Stimulated activated effector memory CD8-positive, alpha-beta T cell treated with anti-CD3 and anti-CD28 coated beads, Interleukin-12 subunit alpha, Interleukin-12 subunit beta, amount 100 ng/mL, for 72 hours (primary cell): ENCODE measurements at places on chromosomes 4 and X.

DNA sequence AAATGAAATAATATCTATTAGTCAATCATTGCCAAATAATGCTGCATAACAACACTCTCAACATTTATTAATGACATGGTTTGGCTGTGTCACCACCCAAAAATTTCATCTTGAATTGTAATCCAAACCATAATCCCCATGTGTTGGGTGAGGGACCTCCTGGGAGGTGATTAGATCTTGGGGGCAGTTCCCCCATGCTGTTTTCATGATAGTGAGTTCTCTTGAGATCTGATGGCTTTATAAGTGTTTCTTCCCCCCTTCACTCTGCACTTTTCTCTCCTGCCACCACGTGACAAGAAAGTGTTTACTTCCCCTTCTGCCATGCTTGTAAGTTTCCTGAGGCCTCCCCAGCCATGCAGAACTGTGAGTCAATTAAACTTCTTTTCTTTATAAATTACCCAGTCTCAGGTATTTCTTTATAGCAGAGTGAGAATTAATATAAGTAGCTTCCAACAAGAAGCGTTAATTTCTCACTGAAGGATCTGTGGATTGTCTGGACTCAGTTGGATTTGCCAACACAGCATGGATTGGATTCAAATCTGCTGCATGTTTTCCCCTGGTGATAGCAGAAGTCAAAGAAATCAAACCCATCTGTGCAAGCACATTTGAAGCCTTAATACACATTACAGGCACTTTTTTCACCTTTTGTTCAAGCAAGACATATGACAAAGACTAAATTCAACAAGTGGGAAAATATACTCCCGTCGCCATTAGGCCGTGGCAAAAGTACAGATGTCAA is 216.6 kb downstream of the PDGFC start:
- no peak for DNase-seq

DNA sequence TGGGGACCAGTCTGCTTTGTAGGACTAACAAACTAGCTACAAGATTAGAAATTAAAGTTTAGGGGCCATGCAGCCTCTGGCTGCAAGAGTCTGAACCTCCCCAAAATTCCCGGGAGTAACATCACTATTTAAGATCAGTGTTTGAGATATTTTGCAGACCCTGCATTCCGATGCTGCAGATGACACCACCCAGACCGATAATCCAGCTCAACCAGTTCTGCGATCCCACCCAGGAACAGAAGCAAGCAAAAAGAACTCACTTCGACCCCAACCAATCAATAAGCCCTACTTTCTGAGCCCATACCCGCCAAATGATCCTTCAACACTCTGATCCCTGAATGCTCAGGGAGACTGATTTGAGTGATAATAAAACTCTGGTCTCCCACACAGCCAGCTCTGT is 877.8 kb downstream of the FAT4 start:
- DNase-seq, result no peak

DNA sequence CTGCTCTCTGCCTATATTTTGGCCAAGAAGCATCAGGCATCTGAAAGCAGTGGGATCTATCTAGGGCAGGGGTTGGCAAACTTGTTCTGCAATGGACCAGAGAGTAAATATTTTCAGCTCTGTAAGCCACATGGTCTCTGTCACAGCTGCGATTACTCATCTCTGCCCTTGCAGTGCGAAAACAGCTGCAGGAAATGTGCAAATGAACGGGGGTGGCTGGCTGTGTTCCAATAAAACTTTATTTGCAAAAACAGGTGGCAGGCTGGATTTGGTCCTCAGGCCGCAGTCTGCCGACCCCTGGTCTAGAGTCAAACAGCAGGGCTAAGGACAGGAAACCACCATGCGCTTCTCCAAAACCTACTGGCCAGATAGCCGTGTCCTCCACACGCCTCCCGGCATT is 48.6 kb downstream of the ACOX3 start:
- DNase-seq, result peak; percentile 57

DNA sequence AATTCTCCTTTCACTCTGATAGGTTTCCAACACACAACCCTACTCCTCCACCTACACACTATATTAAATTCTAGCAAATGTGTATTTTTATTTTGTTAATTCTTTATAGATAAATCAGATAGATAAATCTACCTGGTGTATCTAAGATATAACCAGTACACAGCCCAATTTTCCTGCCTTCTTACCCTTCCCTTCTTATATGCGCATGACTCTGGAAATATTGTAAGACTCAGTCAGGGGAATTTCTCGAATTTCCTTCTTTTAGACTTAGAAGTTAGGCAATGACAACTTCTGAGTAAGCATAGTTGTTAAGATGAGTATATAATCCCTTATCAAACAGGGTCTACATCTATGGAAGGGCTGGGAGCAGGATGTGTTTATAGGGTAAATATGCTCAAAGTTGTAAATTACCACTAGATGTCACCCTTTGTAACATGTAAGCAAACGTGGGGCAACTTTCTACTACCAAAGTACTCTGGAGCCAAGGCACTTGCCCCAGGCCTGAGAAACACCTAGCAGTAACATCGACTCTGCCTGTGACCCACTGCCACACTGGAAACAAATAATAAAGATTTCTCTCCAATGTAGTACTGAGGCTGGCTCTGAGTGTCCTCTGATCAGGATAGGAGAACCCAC is 444.7 kb downstream of the IQCM start:
- DNase-seq, result no peak

DNA sequence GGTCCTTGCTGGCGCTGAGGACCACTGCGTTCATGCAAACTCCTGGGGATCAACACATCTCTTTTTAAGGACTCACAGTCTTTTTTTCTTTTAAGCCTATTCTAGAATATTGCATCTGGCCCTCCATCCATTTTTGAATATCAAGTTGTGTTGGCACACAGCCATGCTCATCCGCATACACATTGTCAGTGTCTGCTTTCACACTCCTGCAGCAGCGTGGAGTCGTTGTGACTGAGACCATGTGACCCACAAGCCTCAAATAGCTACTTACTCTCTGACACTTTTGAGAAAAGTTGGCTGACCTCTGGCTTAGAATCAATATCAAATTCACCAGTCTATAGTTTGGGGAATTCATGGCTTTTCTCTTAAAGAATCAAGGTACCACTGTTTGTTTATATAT is 191.8 kb upstream of the S100G start:
- DNase-seq, result no peak

DNA sequence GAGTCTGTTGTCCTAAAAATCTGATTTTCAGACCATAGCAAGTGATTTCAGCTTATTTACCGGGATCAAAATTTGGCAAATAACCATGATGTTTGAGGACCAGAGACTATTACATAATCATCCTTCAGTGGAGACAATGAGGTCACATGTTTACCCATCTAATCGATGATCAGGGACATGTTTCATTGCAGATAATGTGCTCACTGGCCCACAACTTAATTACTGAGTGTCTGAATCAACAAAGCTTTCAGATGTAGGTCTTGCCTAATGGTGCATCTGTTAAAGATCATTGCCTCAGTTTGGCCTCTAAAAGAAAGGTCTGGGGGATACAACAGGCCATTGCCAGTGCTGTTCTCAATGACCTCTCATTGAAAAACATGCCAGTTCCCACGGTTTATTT is 42.8 kb upstream of the KLHL34 start:
- DNase-seq, result no peak

GRCh38 chr4:160947653-160948052 is 1216.1 kb downstream of the FSTL5 start:
- no peak for DNase-seq

GRCh38 chrX:148610328-148610698 is 109.9 kb downstream of the AFF2 start:
- DNase-seq, result no peak

DNA sequence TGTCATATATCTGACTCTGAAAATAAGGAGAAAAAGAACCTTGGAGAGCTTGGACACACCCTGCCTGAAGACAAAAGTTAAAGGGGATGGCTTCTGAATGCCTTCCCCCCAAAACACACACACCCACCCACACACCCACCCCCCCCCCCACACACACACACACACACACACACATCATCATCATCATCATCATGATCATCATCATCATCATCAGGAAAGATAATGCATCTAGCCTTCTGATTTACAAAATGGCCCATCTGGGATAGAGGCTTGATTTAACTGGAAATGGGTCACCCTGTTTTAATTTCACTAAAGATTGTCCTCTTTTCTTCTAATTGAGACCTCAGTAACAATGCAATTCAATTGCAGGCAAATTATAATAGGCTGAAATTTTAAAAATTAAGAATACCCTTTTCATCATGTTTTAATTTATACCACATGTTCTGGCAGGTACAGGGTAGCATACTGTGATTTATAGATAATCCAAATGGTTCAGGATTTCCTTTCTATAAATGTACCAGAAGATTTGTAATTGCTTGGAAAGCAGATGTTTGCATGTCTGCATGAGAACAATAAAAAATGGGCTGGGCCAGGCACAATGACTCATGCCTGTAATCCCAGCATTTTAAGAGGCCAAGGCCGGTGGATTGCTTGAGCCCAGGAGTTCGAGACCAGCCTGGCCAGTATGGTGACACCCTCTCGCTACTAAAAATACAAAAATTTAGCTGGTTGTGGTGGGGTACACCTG is 56.5 kb downstream of the TRIM2 start:
- DNase-seq, result no peak

- peak; percentile 69 for DNase-seq
Measured at GRCh38 chrX:40153345-40154249, 55.8 kb upstream of the BCOR start.

DNA sequence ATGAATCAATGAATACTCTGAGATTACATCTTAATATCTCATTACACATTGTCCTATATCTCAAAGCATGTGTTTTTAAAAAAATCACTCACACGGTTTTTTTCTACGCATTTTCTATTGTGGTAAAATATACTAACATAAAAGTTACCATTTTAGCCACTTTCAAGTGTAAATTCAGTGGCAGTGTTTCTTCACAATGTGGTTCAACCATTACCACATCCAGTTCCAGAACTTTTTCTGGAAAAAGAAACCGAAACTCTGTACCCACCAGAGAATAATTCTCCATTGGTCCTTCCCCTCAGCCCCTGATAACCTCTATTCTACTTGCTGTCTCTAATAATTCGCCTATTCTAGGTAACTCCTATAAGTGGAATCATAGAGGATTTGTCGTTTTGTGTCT is 35.3 kb upstream of the ACSL1 start:
- DNase-seq, result no peak

GRCh38 chr4:139986689-139987501 is 167.1 kb downstream of the MAML3 start:
- no peak for DNase-seq

GRCh38 chr4:184938871-184939270 is 79.4 kb upstream of the HELT start:
- DNase-seq, result no peak

- no peak for DNase-seq
Measured at GRCh38 chr4:94621491-94622080, 136.2 kb upstream of the BMPR1B start.

- DNase-seq, result no peak
Measured at GRCh38 chr4:56655627-56656345, 25.3 kb downstream of the HOPX start.

GRCh38 chr4:148061141-148061481 is 329.2 kb downstream of the ARHGAP10 start:
- no peak for DNase-seq

DNA sequence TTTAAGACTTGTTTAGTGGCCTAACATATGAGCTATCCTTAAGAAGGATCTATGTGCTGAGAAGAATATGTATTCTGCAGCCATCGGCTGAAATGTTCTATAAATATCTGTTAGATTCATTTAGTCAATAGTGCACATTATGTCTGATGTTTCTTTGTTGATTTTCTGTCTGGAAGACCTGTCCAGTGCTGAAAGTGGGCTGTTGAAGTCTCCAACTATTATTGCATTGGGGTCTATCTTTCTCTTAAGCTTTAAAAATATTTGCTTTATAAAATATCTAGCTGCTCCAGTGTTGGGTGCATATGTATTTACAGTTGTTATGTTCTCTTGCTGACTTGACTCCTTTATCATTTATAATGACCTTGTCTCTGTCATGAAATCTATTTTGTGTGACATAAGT is 9.4 kb upstream of the BLTP1 start:
- DNase-seq, result no peak

DNA sequence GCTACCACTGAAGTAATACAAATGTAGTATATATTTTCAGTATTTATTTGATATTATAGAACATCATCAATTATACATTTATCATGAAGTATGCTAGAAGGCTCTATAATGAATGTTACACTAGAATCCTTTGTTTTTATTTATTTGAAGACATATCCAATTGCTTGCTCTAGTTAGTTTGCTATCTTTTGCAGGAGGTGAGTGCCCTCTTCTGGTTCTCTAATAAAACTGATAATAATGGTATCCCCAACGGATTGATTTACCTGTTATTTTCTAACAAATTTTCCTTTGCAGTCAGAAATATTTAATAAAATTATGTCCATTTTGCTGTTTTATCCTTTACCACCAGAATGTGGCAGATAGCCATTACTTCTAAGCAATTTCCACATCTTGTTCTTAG is 274.3 kb upstream of the TACR3 start:
- no peak for DNase-seq

GRCh38 chrX:39731735-39732134 is 366.0 kb downstream of the BCOR start:
- DNase-seq, result no peak

GRCh38 chr4:21888195-21888976 is 60.2 kb downstream of the KCNIP4 start:
- no peak for DNase-seq

DNA sequence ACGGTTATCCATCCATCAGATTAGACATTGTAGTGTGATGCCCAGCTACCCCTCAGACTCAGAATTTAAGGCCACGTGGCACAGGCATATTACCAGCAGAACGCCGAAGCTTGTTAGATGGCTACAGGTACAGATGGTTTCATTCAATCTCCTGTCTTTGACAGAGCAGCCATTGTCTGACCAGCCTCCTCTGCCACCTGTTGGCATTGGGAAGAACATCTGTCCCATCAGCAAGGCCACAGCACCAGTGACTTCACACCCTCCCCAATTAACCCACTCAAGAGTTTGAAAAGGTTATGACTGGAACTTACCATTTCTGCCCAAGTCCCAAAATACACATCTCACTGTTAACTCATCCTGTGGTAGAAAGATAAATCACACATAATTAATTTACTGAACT is 22.0 kb upstream of the PHKA2 start:
- no peak for DNase-seq

DNA sequence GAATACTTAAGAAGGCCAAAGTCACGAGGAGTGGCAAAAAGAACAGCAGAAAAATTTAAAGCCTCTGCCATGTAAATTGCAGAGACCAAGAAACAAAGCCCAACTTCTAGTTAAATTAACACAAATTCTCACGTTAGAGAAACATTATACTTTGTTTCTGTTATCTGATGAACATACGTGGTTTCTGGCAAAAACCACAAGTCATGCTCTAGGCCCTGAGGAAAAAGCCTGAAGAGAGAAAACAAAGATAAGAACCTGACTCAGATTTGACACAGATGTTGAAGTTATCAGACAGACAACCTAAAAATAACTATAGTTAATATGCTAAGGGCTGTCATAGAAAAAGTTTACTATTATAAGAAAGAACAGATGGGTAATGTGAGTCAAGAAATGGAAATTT is 149.1 kb upstream of the PCDH10 start:
- DNase-seq, result no peak
